ENCODE measurements at places on chromosomes 4 and X.
A peak's percentile ranks its signal among the peaks of the same experiment; 100 is the strongest.

DNA sequence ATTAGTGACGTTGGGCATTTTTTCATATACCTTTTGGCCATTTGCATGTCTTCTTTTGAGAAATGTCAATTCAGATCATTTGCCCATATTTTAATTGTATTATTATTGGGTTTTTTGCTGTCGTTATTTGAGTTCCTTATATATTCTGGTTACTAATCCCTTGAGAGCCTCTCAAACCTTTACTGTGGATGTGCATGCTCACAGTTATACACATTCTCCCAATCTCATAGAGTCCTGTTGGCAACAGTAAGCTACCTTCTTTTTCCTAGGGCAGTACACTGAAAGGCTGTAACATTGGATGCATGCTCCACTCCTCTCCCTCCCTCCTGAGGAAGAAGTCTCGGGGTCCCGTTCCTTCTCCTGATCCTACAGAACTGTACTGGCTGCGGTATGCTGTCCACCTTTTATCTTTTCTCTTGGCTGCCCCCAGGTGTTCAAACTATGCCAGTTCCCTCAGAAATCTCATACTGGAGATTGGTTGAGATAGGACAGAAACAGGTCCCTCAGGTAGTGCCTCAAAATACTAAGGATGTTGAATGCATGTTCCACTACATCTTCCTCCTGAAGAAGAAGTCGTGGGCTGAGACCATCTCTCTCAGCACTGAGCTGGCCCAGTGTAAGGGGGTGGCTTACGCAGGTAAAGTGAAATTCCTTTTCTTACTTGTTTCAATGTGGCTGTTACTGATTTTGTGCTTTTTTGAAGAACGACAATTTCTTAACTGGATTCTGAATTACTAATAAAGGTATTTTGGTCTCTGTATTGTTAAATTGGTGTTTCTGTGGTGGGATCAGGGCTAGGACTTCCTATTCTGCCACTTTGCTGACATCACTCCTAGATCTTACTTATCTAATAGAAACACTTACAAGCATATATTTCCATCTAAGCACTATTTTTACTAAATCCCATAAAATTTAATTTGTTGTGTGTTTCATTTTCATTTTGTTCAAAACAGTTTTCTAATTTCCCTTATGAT is 145.4 kb upstream of the HUWE1 start:
- DNase-seq = no peak

DNA sequence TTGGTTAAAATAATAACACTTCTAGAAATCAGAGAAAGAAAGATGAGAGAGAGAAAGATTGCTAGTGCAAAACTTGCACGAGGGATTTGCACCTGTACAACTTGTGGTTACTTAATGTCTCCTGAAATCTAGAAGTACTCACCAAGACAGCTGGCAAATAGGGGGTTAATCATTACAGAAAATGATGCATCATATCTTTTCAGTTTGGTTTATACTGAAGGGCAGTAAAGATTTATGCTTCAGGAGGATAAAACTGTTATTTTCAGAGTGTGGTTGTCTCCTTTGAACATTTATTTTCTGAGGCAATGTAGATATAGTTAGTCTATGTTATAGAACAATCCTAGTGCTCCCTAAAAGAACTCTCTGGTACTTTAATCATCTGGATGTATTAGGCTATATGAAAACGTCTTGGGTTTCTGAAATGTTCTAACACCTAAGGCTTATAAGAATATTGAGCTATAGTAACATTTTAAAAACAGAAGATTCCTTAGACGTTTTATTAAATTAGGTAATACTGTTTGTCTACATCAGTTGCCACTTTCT is 13.3 kb downstream of the ATOH1 start:
- no peak for DNase-seq

DNA sequence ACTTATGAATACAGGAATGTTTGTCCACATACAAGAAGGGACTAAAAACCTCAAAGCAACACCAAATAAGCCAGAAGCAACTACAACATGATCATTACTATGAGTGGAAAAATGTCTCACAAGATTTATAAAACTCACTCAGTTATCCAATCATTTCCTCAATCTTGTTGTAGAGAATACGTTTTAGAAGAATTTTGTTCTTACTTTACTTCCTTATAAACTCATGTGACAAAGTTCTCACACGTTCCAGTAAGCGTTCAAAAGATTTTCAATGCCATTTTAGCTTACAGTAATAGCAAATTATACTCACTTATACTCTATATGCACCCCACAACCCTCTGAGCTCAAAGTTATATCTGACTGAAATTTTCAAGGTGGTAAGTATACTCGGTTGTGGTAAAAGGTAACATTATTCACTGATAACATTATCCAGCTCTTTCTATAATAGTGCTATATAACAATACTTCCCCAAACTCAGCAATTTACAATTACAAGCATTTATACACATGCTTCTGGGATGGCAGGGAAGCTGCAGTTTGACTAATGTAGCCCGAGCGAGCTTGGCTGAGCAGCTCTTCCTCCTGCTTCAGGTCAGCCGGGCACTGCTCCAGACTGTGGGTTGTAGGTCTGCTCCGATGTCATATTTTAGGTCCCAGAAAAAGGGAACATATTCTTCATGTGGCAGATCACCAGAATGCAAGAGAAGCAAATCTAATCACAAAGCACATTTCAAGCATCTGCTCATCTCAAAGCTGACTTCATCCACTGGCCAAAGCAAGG is 226.3 kb downstream of the RCHY1 start:
- DNase-seq = no peak

- peak; percentile 50 for DNase-seq
These were observed 35.4 kb downstream of the RBBP7 start for GRCh38 chrX:16834806-16835205.

- DNase-seq = no peak
These were observed 35.0 kb upstream of the CDKN2AIP start for GRCh38 chr4:183409483-183409882.

GRCh38 chrX:65866773-65867172 is 173.1 kb downstream of the VSIG4 start:
- no peak for DNase-seq

GRCh38 chr4:97987019-97987648 is 156.1 kb downstream of the STPG2 start:
- DNase-seq = no peak

DNA sequence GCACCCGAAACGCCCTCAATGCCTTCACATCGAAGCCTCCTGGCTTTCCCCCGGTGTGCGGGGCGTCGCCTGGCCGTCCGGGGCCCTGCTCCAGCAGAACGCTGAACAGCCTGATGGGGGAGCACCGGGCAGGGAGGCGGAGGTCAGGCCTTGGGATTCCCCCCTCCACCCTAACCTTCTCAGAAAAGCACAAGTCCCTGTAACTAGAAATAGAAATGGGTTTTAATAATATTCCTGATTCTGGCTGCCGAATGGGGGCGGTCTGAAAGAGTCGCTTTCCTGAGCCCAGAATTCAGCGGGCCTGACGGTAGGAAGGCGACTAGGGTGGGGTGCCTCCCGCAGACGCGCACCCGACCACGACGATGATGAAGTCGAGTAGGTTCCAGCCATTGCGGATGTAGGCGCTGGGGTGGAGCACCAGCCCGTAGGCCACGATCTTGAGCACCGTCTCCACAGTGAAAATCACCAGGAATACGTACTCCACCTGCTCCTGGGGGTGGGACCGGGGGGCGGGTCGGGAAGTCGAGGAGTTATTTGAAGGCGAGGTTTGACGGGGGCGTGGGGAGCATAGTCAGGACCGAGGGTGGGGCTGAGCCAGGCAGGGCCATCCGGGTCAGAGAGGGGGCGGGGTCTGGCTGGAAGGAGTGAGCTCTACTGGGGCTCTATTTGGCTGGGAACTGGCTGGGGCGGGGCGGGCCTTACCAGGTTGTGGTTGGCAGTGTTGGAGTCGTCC is 2.5 kb downstream of the CACNA1F start:
- DNase-seq = no peak

GRCh38 chr4:6991771-6992557 is 51.2 kb upstream of the TADA2B start:
- DNase-seq = peak; percentile 45

GRCh38 chr4:183335369-183335940 is 13.2 kb upstream of the CLDN24 start:
- DNase-seq = peak; percentile 15

GRCh38 chr4:122003335-122003734 is 51.5 kb upstream of the TRPC3 start:
- DNase-seq = no peak
